ENCODE measurements at places on chromosomes 6 and 20.

DNA sequence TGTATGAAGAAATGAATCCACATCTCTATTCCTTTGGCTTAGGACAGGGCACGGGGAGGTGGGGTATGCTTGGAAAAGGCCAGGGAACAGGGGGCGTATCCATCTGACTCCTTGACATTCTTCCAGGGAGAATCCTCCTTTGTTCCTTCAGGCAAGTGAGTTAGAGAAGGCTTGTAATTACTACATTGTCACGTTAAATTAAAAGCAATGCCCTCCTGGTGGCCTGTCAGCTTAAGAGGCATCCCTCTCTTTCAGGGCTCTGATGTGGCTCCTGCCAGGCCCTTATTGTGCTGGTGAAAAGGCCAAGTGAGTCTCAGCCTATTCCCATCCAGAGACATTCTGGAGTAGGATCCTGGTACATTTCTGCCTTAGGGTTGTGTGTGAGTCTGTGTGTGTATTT is 128.3 kb downstream of the FOXA2 start:
- DNase-seq, result no peak

- DNase-seq, result no peak
Observed at GRCh38 chr20:10467681-10468339, 32.7 kb downstream of the SLX4IP start.

DNA sequence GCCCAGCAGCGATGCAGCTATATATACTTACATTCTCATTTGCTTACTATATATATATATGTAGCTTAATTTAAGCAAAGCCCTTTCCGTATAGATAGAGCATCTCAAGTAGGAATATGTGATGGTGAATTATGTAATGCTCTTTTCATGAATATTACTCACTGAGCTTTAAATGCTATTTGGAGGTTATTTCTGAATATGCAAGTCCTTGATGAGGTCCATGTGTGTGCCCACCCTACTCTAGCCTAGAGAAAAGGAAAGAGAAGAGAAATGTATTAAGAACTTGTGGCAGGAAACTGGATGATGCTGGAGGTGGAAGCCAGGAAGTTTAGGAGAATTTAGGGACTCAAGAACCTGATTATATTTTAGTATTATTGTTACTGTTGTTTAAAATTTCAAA is 63.2 kb downstream of the PHACTR1 start:
- no peak for DNase-seq

GRCh38 chr6:161232467-161232866 is 41.4 kb downstream of the AGPAT4 start:
- no peak for DNase-seq

DNA sequence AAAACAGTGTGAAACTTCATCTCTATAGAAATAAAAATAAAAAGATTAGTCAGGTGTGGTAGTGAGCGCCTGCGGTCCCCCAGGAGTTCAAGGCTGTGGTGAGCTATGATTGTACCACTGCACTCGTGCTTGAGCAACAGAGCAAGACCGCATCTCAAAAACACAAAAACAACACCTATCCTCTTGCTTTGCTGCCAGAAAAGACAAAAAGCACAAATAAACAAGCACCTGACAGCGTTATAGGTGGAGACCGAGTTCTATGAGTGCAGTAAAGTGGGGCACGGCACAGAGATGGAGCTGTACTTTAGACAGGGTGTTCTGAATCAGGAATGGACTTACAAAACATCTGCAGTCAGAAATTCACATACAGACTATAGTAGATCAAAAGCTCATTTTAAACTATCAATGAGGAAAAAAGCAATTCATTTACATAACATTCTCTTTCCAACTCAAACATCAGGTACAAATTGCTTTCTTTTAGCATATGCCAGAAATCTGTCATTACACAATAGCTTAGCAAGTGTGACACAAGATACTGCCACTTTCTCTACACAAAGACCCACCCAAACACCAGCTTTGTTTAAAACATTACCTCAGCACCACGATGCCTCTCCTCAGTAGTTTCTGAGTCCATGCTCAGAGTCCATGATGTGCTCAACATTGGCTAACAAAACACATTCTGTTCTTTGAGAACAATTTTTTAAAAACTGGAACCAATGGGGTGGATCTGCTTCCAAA is 10.1 kb downstream of the EZR start:
- DNase-seq, result no peak

DNA sequence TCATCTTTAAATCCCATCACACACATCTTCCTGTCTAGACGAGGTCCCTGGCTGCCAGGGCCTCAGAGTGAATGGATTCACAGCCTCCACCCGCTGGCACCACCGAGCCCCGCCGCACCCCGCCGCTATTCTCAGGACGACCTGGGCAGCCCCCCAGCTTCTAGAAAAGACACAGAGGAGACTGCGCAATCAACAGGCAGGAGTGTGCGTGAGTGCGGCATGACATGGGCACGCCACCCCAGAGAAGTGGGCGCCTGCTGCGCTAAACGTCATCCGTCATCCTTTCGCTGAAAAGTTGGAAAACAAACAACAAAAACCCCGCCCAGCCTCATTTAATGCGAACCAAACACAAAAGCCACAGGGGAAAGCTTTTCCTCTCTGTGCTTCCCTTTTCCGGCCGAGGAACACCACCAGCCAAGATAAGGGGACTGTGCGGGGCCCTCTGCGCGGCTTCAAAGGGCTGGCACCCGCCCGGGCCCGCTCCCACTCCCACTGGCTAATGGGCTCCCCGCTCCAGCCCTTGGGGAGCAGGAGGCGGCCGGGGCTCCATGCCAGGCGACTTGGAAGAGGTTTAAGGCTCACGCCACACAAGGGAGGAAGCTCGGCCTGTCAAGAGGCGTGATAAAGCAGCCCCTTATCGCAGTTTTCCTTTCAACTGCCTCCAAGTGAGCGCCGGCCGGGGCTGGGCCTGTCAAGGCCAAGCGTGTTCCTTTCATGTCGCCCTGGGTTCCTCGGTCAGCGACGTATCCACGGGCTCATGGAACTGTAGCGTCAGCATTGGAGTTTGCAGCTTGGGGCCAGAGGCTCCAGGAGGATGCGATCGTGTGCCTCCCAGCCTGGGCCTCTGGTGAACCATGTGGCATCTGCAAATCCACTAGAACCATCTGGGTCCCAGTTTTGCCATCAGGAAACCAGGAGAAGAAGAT is 50.1 kb downstream of the NFATC2 start:
- DNase-seq, result peak; percentile 34

DNA sequence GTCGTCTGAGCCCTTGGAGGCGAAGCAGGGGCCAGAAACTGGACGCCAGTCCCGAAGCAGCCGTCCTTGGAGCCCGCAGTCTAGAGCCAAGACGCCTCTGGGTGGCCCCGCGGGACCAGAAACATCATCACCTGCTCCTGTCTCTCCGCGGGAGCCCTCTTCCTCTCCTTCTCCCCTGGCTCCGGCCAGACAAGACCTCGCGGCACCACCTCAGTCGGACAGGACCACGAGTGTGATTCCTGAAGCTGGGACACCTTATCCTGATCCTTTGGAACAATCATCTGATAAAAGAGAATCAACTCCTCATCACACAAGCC is 416 bp downstream of the RSPH4A start:
- DNase-seq, result no peak

GRCh38 chr20:20233041-20233514 is 134.8 kb upstream of the INSM1 start:
- no peak for DNase-seq

DNA sequence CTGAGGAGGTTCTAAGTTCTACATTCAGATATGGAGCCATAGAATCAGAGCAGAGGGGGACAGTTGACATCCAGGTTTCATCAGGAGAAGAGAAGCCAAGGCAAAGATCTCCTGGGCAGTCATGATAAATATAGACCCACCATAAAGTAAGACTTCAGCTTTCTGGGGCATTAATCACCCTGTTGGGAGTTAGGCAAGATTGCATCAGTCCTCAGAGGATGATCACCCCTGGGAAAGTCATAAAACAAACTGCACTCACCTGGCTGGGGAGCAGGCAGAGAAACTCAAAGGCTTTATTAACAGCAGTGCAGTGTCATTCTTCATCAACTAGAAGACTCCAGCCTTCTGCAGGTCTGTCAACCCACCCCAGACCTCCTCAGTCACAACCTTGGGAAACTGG is 301.3 kb upstream of the JARID2 start:
- no peak for DNase-seq

- peak; percentile 17 for DNase-seq
Observed at GRCh38 chr20:23776067-23776771, 25.5 kb upstream of the CST1 start.

DNA sequence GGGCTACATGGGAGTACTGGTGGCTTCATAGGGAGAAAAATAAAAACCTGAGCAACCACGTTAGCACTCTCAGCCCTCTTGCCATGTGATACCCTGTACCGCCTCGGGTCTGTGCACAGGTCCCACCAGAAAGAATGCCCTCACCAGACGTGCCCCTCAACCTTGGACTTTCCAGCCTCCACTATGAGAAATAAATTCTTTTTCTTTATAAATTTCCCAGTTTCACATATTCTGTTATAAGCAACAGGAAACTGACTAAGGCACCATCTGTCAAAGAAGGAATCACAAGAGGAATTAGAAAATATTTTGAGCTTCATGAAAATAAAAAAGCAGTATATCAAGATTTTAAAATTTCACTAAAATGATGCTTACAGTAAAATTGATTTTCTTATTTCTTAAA is 168.4 kb upstream of the BMP5 start:
- no peak for DNase-seq

DNA sequence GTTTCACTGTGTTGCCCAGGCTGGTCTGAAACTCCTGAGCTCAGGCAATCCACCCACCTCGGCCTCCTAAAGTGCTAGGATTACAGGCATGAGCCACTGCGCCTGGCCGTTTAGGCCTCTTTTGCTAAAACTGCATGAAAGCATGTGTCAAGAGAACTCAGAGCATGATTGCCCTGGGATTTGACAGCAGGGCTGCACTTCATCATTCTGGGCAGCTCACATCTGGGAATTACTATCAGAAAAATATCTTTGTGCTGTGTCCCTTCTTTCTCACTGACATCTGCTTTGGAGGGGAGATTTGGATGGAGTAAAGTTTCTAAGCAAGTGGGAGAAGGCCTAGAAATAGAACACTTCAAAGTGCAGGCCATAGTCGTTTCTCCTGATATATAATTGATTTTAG is 59.6 kb upstream of the EIF2S2 start:
- no peak for DNase-seq

- DNase-seq, result peak; percentile 75
Observed at GRCh38 chr6:26021001-26021349, 58.4 kb downstream of the TRIM38 start.

GRCh38 chr6:110448846-110449540 is 27.4 kb downstream of the SLC22A16 start:
- DNase-seq, result no peak

DNA sequence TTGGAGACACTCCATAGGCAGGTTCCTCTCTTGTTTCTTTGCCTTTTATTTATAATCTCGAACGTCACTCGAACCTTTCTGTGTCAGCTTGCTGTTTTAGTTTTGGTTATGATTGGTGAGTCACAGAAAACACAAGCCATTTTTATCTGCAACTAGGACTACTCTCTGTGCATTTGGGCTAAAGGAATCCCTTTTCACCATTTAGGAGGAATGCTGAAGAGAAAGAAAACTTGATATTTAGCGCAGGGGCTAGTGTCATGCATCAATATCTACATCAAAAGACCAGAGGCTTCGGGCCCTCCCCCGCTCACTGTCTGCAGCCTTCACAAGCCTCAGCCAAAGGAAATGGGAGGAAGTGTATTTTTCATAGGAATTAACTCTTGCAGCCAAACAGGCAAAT is 507.8 kb upstream of the CITED2 start:
- peak; percentile 56 for DNase-seq

DNA sequence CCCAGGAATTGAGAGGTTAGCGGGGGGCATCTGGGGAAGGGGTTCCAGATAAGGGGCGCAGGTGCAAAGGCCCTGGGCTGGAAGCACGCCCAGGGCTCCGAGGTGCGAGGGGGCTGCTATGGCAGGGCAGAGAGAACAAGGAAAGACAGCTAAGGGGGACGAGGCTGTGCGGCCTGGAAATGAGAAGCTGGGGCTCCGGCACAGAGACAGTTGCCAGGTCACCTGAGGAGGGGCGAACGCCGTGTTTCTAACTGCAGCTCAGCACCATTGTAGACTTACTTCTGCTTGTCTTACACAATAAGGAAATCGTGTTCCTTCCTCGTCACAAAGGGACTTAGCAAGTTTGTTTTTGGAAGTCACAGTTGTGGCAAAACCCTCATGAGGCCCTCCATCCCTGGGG is 68.9 kb upstream of the TBXT start:
- DNase-seq, result no peak

DNA sequence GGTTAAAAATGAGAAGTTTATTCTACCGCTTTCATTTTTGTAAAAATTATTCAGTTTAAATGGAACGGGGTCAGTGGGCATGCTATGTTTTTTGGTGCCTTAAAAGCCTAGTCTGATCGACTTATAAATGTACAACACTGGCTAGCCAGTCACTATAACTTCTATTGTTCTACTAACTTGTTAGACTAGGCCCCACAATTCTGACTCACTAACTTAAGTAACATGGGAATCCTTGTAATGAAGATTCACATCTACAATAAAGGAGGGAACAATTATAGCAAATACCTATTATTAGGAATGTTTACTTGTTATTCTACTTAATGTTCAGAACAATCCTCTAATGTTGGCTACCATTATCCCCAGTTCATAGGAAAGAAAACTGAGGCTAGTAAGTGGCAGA is 28.5 kb downstream of the REPS1 start:
- no peak for DNase-seq

GRCh38 chr6:74733830-74734620 is 471.8 kb downstream of the COL12A1 start:
- DNase-seq, result peak; percentile 50

GRCh38 chr20:63961664-63962425 is 5.6 kb upstream of the UCKL1 start:
- DNase-seq, result no peak

- DNase-seq, result peak; percentile 13
Observed at GRCh38 chr6:44399991-44400390, 12.5 kb downstream of the CDC5L start.

DNA sequence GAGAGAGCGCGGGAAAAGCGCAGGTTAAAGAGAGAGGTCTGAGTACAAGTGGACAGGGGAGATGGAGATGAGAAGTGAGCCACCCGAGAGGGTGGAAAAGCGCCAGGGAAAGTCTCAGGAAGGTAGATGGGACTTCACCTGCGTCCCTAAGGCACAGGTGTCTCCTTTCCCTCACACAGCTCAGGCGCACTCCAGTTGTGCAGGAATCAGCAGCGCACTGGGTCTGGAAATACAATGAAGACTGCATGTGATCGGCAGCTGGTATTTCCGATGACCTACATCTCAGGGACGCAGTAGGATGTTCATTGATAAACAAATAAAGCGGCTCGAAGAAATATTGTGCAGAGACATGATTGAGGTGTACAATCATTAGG is 432 bp upstream of the KHDRBS2 start:
- DNase-seq, result no peak
